ENCODE measurements at places on chromosomes 11 and 22.

DNA sequence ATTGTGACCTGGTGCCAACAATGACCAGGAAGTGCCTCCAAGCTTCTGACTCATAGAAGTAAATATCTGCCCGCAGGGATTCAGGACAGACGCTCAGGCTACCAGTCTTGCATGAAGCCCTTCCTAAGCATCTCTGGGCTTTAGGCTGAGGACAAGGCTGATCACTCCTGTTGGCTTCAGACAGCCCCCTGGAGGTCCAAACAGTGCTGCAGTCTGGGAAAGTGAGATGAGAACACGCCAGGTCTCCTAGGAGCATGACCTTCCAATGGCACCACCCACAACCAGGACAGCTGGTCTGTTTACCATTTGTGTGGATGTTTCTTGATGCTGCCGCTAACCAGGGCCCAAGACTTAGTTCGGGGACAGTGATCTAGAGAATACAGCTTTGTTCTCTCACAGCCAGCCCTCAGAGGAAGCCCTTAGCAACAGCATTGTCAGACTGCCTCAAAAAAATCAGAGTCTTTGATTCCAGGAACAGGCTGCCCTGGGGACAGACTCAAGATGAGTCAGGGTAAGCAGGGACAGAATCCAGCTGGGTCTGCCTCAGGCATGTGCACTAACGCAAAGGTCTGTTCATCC lies 111.2 kb downstream of the ZNF280B start:
- DNase-seq, result no peak

DNA sequence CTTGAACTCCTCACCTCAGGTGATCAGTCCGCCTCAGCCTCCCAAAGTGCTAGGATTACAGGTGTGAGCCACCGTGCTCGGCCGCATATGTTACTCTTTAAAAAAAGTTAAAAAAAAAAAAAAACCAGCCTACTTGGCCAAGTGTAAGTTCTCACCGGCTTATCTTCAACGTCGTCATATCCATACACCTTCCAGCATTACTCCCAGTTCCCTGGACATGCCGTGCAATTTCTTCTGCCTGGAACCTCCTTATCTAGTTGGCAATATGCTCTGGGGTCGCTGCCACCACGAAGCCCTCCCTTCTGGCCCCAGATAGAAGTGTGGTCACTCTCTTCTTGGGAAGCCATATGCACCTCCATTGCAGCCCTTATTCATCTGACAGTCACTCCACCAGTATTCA lies 36.3 kb upstream of the CBX7 start:
- no peak for DNase-seq

DNA sequence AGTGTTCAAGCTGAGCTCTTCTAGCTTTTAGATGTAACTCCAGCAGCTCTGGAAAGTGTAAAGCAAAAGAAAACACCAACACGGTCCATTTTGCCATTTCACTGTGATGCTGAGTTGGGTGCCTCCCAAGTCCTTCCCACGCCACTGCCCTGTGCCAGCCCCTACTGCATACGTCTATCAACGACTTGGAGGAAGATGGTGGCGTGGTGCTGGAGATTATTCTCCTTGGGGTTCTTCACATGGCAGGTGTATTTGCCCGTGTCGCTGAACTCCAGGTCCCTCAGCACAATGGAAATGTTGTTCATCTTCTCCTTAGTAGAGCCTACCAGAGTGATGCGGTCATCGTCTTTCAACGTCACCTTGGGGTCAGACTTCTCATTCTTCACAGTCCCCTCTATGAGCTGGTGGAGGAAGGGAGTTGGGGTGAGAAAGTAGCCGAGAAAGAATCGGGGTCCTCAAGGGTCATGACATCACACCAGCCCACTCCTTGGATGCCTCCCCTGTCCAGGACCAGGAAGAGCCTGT lies 8.9 kb downstream of the SCN4B start:
- no peak for DNase-seq

DNA sequence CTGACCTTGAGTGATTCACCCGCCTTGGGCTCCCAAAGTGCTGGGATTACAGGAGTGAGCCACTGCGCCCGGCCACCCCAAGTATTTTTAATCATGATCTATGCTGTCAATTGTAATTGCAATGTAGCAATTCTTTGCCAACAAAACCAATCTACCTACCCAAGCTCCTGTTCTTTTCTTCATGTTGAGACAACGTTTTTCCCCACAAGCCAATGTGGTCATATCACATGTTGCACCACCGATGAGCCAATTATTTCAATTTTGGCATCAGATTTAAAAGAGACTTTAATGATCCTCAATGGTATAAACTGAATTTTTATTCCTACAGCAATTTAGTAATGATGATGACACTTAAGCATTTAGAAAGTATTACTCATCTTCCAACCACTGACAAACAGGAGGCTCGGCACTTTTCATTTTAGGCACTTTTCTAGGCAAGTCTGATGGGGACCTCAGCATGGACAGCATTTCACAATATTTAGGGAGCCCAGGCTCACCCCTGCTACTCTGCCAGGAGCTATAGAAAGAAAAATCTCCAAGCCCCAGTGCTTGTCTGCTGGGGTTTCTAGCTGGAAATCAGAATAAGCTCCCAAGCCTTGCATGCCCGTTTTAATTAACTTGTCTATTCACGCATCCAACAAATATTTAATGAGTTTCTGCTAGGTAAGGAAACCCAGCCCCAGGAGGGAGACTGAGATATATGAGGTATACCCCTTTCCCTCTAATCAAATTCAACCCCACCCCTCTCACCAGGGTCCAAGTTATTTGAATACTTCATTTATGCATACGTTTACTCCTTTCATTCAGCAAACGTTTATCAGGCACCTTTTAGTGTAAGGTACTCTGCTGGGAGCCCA lies 291.4 kb downstream of the ST3GAL4 start:
- no peak for DNase-seq

- DNase-seq, result no peak
Measured at GRCh38 chr11:62592989-62593421, 1.7 kb upstream of the TUT1 start.

GRCh38 chr22:27750584-27751265 lies 50.8 kb downstream of the MN1 start:
- no peak for DNase-seq

DNA sequence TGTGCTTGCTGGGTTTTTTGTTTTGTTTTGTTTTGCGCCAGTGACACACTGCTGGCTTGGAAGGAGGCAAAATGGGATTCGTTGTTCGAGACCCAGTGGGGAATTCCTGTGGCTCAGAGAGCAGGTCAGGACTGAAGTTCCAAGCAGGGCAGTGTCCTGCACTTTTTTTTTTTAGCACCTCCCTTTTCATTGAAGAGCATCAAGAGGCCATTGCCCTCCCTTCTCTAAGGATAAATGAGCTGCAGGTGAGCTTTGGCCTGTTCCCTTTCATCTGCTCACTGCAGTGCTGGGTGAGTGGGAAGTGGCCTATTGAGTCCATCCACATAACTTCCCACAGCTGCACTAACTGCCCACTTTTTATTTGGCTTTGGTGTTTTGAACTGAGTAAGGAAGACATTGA lies 87.8 kb downstream of the ARHGAP42 start:
- no peak for DNase-seq

GRCh38 chr11:16310943-16311342 lies 45.4 kb downstream of the SOX6 start:
- DNase-seq, result no peak

Measured in AG08396 (cell line).